Fibroblast of skin of left biceps (primary cell): ENCODE measurements at places on chromosomes 16 and 17.

DNA sequence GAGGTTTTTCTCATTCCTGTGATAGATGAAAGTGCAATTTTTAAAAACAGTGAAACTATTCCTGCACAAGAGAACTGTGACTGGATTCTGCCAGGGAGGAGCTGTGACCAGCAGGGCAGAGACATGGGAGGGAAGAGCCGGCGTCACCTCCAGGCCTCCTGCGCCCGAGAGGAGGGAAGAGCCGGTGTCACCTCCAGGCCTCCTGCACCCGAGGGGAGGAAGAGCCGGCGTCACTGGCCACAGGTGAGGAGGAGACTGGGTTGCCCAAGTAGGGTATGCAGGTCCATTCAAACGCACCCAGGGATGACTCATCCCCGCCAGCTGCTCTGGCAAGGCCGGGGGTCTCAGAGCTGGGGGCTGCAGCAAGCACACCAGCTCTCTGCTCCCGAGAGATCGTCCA is 56.7 kb downstream of the METRNL start:
- no peak for DNase-seq

GRCh38 chr17:67326440-67326839 is 39.9 kb downstream of the PSMD12 start:
- DNase-seq, result no peak

- DNase-seq, result no peak
These were observed 999.7 kb downstream of the CDH11 start for GRCh38 chr16:64122177-64122576.

- DNase-seq, result no peak
These were observed 17.2 kb downstream of the CTRB2 start for GRCh38 chr16:75189638-75190245.

GRCh38 chr17:4472286-4472685 is 26.4 kb upstream of the SPNS2 start:
- no peak for DNase-seq

- no peak for DNase-seq
These were observed 4.5 kb upstream of the CCDC57 start for GRCh38 chr17:82217120-82217529.

DNA sequence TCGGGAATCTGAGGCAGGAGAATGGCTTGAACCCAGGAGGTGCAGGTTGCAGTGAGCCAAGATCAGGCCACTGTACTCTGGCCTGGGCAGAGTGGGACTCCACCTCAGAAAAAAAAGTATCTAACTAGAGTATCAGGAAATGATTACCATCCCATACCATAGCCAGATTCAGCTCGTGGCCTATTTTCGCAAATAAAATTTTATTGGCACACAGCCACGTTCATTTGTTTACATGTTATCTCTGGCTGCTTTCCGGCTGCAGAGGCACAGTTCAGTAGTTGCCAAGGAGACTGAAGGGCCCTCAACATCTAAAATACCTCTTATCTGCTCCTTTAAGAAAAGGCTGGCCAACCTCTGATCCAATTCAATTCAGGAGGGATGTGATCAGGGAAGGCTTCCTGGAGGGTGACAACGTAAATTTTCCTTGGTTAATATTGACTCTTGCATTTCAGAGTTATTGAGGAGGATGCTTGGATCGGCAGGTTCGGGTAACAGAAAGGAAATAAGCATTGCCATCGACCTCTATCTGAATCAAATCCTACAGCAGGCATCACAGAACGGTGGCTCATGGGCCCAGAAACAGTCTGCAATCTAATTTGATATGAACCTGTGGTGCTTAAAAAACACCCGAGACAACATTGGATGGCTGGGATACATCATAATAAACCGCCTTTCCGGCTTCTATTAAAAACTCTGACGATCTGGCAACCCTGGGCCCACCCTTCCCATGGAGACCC is 73.8 kb downstream of the XYLT1 start:
- no peak for DNase-seq

DNA sequence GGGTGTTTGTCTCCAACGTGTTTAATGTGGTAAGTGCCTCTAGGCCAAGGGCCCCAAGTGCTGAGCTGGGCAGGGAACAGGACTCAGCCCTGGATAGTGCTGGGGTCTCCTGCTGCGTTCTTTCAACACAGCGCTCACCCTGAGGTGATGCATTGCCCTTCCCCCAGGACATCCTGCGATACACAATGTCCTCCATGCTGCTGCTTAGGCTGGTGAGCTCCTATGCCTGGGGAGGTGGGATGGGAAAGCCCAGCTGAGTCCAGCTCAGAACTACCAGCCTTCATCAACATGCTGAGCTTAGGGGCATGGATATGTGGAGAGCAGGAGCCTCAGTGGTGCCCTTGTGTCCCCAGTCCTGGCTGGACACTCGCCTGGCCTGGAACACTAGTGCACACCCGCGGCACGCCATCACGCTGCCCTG is 563 bp downstream of the ZACN start:
- no peak for DNase-seq
